Activated CD8-positive, alpha-beta memory T cell treated with anti-CD3 and anti-CD28 coated beads for 1 hour (primary cell): ENCODE measurements at places on chromosomes 3 and 15.

DNA sequence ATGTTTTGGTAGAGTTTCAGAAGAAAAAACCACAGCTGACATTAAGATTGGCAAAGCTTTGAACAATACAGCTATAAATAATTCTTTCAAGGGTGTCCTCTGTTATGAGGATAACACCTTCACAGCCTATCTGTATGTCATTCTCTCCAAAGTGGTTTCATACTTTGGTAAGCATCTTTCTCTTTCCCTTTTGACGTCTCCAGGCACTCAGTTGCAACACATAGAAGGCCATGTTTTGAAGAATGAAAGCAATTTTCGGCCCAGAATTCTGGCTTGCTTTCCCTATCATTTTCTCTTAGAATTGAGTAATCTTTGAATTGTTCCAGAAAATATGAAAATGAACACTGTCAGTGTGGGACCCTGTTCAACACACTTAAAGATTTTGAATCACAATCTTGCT lies 200.0 kb upstream of the CBLB start:
- no peak for DNase-seq

- no peak for DNase-seq
Measured at GRCh38 chr15:56718560-56718959, 14.7 kb downstream of the ZNF280D start.

GRCh38 chr3:21620511-21621155 lies 130.4 kb downstream of the ZNF385D start:
- DNase-seq = no peak

DNA sequence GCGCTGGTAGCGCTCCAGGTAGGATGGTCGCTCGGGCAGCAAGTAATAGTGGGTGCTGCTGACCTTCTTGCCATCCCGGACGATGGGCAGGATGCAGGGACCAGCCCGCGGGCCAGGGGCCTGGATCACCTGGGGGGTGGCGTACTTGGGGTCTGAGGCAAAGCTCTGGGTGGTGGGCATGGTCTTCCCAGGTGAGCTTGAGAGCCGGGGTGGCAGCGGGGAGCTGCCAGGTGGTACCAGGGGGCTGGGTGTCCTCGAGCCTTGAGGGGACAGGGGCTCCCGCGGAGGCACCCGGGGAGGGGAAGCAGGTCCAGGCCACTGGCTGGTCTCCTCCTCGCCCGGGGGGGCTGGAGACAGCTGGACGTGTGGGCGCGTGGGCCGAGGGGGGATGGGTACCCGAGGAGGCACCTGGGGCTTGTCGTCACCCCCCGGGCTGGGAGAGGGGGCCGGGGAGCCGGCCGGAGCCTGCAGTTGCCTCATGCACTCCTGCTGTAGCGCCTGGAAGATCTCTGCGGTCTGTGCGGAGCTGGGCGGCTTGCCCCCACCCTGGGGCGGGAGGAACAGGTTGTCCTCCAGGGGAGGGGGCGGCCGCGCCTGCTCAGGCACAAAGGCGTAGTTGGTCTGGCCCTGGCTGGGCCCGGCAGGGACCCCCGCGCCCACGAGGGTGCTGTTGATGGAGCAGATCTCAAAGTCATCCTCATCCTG lies 40.6 kb downstream of the TNK2 start:
- DNase-seq = no peak

DNA sequence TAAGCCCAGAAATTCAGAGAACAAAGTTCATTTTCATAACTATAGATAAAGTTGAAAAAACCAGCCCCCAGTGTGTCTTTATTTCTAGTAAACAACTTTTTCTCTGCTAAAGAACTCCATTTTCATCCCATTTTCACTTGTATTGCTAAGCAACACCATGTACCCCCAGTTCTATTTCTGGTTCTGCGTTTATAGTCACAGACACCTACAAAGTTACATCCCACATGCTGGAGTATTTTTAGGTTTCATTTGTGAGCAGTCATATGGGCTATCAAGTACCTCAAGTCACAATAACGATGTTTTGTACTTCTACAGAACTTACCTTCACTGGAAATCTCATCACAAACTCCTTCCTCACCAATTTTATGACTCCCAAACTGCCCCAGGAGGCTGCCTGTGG lies 236.5 kb downstream of the RSL24D1 start:
- DNase-seq = no peak

- DNase-seq = no peak
Measured at GRCh38 chr3:194135516-194135805, 487 bp upstream of the HES1 start.

- DNase-seq = no peak
Measured at GRCh38 chr3:128825117-128825725, 54.2 kb upstream of the ACAD9 start.

DNA sequence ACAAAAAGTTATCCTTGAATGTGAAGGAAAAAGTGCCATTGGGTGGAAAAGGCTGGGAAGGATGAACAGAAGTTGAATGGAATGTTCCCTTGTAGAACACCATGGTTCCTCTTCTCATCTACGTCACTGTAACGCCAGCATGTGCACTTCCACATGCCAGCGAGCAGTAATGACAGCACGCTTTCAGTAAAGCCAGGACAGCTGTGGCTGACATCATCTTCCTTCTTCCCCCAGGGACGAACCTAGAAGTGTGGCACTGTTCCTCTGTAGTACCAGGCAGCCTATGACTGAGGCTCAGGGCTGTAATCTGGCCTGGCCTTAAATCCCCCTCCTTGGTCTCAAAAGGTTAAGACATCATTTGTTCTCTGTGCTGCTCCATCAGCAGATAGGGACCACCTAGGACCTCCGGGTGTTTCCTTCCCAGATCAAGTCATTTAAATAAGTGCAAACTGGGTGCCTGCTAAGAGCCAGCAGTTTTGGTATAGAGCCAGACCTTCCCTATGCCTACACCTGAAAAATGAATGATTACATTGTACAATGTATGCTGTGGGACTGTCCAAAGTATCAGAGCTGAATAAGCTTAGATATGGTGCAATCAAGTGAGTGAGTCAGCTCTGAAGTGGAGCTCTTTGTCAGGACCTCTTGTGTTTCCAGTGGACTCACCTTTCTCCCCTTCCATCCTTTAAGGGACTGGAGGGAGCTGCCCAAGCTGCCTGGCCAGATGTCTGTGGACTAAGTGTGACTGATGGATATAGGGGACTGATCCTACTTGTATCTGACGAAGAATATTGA lies 5.6 kb upstream of the SRPRB start:
- DNase-seq = no peak

DNA sequence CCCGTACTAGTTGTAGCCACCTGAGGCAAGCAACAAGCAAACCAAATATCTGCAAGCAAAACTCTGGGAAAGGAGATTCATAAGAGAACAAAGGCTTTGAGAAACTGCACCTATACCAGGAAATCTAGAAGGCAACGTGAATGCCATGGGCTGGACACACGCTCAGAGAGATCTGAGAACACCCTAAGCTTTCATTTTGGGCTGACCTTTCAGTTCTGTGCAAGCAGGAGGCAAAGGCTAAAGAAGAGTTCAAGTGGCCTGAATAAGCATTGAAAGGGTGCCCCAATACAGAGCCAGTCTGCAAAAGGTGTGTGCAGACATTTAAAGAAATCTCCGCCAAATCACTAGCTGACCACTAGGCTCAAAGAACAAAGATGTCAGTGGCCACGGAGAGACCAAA lies 461.6 kb downstream of the PYDC2 start:
- no peak for DNase-seq

GRCh38 chr15:52251144-52251860 lies 44.3 kb downstream of the MYO5C start:
- no peak for DNase-seq

DNA sequence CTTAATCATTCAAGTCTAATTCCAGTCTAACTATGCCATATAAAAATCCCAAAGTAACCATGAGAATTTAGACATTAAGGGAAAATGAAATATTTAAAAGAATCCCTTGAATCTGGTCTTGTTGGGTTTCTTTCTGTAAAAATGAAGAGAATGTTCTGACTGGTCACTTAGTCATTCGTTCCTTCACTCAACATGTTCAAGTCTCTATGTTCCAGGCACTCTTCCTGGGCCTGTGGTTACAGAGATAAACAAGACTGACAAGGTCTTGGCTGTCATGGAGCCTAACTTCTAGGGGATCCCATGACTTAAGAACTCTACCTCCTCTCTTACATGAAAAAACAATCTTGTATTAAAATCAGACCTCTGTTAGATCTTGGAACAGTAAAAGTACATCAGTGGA lies 638.6 kb upstream of the TBL1XR1 start:
- DNase-seq = no peak

DNA sequence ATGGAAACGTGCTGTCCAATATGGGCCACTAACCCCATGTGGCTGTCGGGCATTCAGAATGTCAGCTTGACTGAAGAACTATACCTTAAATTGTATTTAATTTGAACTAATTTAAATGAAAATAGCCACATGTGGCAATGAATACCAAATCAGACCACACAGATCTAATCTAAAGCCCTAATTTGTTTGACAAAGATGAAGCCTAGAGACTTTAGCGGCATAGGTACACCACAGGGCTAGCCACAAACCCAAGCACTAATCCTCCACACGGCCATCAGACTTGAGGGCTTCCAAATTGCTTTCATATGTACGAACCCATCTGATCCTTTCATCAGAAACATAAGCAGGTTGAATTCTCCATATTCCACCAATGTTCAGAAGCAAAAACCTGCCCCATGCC lies 81.4 kb downstream of the SHQ1 start:
- no peak for DNase-seq

DNA sequence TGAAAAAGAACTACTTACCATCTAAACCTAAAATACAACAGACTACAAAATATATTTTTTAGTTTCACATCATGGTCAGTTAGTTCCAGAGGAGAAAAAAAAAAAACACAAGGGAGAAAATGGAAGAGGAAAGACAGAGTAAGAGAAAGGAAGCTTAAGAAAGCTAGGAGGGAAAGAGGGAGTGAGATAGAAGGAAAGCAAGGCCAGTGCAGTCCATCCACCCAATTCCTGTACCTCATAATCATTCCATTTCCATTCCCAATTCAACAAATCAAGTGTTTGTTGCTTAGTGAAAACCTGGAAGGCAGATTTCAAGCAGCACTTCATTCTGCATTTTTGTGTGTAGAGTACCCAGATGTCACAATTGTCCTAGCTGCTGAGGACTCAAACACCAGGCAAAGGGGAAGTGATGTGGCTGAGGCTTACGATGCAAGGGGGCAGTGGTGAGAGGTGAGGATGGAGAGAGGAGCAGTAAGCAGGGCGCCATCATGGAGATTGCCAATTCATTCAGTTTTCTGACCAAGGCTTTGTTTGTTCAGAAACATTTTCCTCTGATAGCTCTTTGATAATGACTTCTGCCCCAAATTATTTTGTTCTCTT lies 83.6 kb upstream of the GSK3B start:
- DNase-seq = no peak

DNA sequence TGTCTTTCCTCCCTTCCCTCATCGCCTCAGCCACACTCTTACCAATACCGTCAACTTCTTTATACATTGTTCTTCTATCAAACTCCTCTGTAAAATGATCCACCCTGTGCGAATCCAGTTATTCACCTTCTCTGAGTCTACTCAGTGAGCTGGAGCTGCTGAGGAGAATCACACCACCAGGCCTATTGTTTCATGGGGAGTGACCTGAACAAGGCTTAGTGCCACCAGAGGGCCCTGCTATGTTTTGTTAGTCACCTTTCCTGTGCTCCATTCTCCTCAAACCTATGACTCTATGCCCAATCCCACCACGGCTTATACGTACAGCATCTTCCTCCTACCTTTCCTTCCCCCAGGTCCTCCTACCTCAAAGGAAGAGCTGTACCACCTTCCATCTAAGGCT lies 50.4 kb upstream of the MED12L start:
- DNase-seq = no peak

- no peak for DNase-seq
Measured at GRCh38 chr3:123720638-123721037, 135.8 kb upstream of the HACD2 start.

DNA sequence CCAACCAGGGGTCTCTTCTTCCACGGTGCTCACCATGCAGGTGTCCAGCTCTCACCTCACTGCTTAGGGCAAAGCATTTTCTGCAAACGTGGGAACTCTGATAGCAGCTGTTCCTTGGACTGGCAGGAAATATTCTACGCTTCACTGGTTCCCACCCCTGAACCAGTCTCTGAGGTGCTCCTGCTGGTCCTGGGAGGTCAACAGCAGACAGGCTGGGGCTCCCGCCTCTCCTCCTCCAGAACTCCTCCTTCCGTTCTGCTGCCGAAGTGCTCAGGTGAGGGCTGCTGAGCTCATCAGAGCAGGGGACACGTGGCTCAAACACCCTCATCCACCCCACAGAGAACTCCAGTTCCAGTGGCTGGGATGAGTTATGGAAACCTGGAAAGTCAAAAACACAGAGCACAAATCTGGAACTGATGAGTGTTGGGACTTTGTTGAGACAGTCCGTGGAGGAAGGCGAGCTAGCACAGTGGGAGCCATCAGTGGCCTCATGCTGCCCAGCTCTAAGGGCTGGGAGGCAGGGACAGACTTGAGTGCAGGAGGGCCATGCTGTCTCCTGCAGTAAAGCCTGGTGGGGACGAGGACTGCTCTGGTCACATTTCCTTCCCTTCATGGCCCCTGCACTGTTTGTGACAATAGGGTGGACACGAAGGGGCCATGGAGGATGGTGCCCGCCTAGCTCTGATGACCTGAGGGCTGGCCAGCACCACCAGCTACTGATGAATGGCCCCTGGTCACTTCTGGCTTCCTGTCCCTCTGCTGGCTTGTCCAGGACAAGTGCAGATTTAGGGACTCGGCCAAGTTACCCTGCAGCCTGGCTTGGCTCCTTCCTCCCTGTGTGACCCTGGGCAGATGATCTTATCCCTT lies 137.8 kb downstream of the KLF13 start:
- no peak for DNase-seq

GRCh38 chr3:61094608-61095007 lies 156.6 kb downstream of the FHIT start:
- no peak for DNase-seq

DNA sequence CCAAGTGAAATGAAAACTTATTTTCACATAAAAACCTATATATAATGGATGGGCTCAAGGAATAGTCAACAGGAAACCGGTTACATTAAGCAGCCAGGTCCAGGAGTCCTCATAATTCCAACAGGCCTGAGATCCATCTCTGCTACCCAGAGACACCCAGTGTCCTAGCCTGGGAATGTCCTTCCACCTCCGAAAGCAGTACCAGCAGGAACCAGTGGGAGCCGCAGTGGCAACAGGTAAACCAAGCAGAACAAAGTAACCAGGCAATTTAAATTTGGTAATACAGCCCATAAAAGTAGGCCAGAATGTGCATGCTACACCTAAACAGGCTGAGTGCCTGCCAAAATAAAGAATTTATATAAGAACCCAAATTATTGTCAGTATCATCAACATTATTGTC lies 195.6 kb downstream of the ZBBX start:
- DNase-seq = no peak

GRCh38 chr3:60552581-60552980 lies 698.7 kb downstream of the FHIT start:
- DNase-seq = no peak
